SK-N-SH (cell line): ENCODE measurements at places on chromosomes 7 and 10.

- H3K4me3 ChIP-seq = no peak overlapping the region
- no peak overlapping the region for H3K27ac ChIP-seq
- DNase-seq = no peak
- no peaks in the 10 kb centered on the region for H3K4me1 ChIP-seq
These were observed 107.6 kb downstream of the VIPR2 start for GRCh38 chr7:159036916-159037605.

- no peak overlapping the region for H3K4me3 ChIP-seq
- no peak overlapping the region for H3K27ac ChIP-seq
- no peaks in the 10 kb centered on the region for H3K36me3 ChIP-seq
- peaks cover 4% of the 10 kb centered on the region; the same call in 1 of the 2 replicates for H3K27me3 ChIP-seq
- no peaks in the 10 kb centered on the region; the same call in 1 of the 2 replicates for H3K4me1 ChIP-seq
- peak; percentile 5 for DNase-seq
These were observed 64.1 kb downstream of the AHR start for GRCh38 chr7:17362439-17363105.

DNA sequence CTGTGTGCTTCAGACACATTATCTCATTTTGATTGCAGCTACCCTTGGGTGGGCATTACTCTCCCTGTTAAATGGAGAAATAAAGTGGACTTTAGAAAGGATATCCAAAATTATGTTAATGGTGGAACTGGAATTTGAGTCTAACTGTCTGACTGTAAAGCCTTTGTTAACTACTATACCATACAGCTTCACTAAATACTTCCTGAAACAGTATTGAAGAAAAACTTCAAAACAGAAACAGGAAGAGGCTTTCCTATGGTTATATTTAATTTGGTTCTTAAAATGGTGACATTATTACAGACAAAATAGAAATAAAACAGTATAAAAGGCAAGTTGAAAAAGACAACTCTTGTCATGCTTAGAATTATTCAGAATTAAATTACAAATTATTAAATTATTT is 25.0 kb downstream of the SPAG6 start:
- DNase-seq = no peak
- no peak overlapping the region for H3K27ac ChIP-seq
- H3K36me3 ChIP-seq = no peaks in the 10 kb centered on the region
- no peaks in the 10 kb centered on the region for H3K27me3 ChIP-seq
- H3K4me1 ChIP-seq = no peaks in the 10 kb centered on the region

GRCh38 chr10:62075414-62075813 is 173.9 kb downstream of the ARID5B start:
- H3K27me3 ChIP-seq = no peaks in the 10 kb centered on the region
- DNase-seq = no peak
- H3K36me3 ChIP-seq = peaks cover 52% of the 10 kb centered on the region
- H3K4me1 ChIP-seq = peaks cover 18% of the 10 kb centered on the region
- no peak overlapping the region for H3K4me3 ChIP-seq

- no peaks in the 10 kb centered on the region for H3K27me3 ChIP-seq
- DNase-seq = no peak
- H3K4me3 ChIP-seq = no peak overlapping the region
- peaks cover 17% of the 10 kb centered on the region for H3K4me1 ChIP-seq
- no peak overlapping the region for H3K27ac ChIP-seq
These were observed 174.0 kb downstream of the PRKAG2 start for GRCh38 chr7:151702961-151703360.

DNA sequence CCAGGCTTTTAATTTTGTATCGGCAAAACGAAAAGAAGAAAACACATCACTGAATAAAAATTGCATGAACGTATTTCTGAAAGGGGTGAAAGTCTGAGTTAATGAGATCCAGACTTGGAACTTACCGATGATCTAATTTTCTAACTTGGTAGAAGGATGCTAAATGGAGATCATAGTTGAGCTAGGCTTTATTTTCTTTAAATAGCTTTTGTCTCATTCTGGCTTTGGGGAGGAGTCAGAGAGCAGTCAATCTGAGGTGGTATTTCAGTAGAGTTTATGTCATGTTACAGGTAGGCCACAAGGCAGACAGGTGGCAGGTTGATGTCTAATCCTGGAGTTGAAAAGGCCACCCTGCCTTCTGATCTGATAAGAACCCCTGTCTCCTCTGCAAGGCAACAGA is 161.9 kb downstream of the KIAA1217 start:
- H3K4me3 ChIP-seq = no peak overlapping the region
- H3K27ac ChIP-seq = no peak overlapping the region
- H3K27me3 ChIP-seq = no peaks in the 10 kb centered on the region
- no peak for DNase-seq

DNA sequence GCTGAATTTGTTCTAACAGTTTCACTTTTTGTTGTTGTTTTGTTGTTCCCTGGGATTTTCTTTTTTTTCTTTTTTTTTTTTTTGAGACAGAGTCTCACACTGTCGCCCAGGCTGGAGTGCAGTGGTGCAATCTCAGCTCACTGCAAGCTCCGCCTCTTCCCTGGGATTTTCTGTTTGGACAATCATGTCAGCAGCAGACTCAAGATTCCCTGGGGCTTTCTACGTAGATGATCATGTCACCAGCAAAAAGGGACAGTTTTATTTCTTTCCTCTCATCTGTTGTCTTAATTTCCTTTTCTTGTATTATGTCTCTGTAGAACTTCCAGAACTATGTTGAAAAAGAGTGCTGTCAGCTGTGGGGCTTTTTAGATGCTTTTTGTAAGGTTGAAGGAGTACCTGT is 241.4 kb downstream of the TNS3 start:
- no peak overlapping the region for H3K4me3 ChIP-seq
- DNase-seq = no peak
- H3K27me3 ChIP-seq = no peaks in the 10 kb centered on the region
- peaks cover 66% of the 10 kb centered on the region; the same call in 1 of the 2 replicates for H3K36me3 ChIP-seq
- no peaks in the 10 kb centered on the region for H3K4me1 ChIP-seq

DNA sequence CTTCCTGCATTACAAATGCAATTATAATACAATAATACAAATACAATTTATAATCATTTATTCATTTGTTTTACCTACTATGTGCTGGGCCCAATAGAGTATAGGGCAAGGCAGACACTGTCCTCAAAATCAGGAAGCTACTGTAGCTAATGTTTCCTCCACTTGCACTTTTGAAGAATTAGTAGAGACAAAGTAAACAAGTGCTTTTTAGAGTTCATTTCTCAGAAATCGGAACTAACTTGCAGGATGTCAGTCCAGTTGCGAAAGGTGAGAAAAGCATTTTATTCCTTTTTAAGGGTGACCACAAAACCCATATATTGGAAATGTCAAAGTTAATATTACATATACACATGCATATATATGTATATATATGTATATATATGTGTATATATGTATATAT is 14.2 kb downstream of the ADRB1 start:
- no peaks in the 10 kb centered on the region for H3K36me3 ChIP-seq
- H3K27me3 ChIP-seq = no peaks in the 10 kb centered on the region; the same call in 1 of the 2 replicates
- H3K4me1 ChIP-seq = no peaks in the 10 kb centered on the region
- no peak for DNase-seq
- H3K4me3 ChIP-seq = no peak overlapping the region

- no peak overlapping the region for H3K27ac ChIP-seq
- H3K4me3 ChIP-seq = no peak overlapping the region
- no peaks in the 10 kb centered on the region for H3K36me3 ChIP-seq
- no peaks in the 10 kb centered on the region for H3K4me1 ChIP-seq
- no peaks in the 10 kb centered on the region for H3K27me3 ChIP-seq
- no peak for DNase-seq
These were observed 50.0 kb downstream of the CPXM2 start for GRCh38 chr10:123841560-123841959.

DNA sequence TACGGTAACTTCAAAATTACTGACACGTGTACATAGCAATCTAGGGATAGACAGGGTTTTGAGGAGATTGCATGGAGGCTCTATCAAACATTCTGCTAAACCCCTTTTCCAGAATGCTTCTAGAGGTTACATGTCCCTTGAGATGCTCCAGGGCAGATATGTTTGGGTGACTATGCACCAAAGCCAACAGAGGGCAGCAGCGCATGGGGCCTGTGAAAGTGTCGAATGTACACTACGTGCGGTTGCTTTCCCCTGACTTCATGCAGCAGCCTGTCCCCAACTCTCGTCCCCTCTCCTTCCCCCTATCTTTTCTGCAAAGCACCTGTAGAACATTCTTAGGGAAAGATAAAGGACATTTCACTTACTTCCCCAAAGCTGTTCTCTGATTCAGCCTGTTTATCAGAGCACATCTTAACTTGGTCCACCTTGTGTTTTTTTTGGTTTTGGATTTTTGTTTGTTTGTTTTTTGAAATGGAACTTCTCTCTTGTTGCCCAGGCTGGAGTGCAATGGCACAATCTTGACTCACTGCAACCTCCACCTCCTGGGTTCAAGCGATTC is 90.2 kb downstream of the UBE3C start:
- peaks cover 54% of the 10 kb centered on the region for H3K36me3 ChIP-seq
- H3K4me3 ChIP-seq = no peak overlapping the region
- H3K4me1 ChIP-seq = peaks cover 6% of the 10 kb centered on the region
- no peak overlapping the region for H3K27ac ChIP-seq
- no peaks in the 10 kb centered on the region for H3K27me3 ChIP-seq

DNA sequence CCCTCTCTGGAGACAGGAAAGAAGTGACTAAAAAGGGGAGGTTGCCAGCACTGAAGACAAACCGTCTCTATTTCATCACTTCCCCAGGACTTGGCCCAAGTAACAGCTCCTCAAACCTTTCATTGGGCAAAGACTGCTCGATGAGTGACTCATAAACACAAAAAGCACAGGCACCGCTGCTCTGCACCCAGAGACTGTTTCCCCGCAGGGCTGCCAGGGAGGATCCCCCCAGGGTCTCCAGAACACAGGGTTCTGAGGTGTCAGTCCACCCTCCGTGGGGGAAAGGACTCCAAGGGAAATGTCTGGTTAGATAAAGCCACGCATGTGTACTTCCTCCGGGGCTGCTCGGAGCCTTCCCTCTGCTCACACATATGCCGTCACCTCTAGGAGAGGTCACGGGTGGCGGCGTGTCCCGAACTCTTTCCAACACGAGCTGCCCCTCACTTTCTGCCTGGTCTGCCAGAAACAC is 59.9 kb downstream of the INSIG1 start:
- no peak overlapping the region for H3K27ac ChIP-seq
- peaks cover 60% of the 10 kb centered on the region for H3K27me3 ChIP-seq
- H3K4me3 ChIP-seq = no peak overlapping the region
- H3K4me1 ChIP-seq = peaks cover 7% of the 10 kb centered on the region; the same call in 1 of the 2 replicates
- no peak for DNase-seq
- H3K36me3 ChIP-seq = no peaks in the 10 kb centered on the region

GRCh38 chr10:96826438-96826837 is 5.7 kb upstream of the LCOR start:
- DNase-seq = no peak
- no peak overlapping the region for H3K4me3 ChIP-seq
- no peaks in the 10 kb centered on the region for H3K27me3 ChIP-seq
- H3K4me1 ChIP-seq = peaks cover 2% of the 10 kb centered on the region

GRCh38 chr7:2118056-2118455 is 114.7 kb downstream of the MAD1L1 start:
- H3K27me3 ChIP-seq = no peaks in the 10 kb centered on the region
- H3K4me3 ChIP-seq = no peak overlapping the region
- H3K27ac ChIP-seq = no peak overlapping the region
- no peak for DNase-seq

- no peaks in the 10 kb centered on the region for H3K4me1 ChIP-seq
- DNase-seq = peak; percentile 77
- no peaks in the 10 kb centered on the region for H3K27me3 ChIP-seq
- no peak overlapping the region for H3K27ac ChIP-seq
- H3K36me3 ChIP-seq = no peaks in the 10 kb centered on the region
These were observed 71.2 kb upstream of the FOXK1 start for GRCh38 chr7:4610768-4611467.

- H3K36me3 ChIP-seq = peaks cover 34% of the 10 kb centered on the region
- no peak for DNase-seq
- no peak overlapping the region for H3K27ac ChIP-seq
- H3K27me3 ChIP-seq = no peaks in the 10 kb centered on the region
These were observed 25.6 kb downstream of the SLC25A16 start for GRCh38 chr10:68501691-68502090.

GRCh38 chr7:21300692-21301091 is 127.2 kb upstream of the SP4 start:
- peaks cover 4% of the 10 kb centered on the region; the same call in 1 of the 2 replicates for H3K27me3 ChIP-seq
- H3K4me1 ChIP-seq = no peaks in the 10 kb centered on the region
- H3K36me3 ChIP-seq = no peaks in the 10 kb centered on the region
- DNase-seq = peak; percentile 32

DNA sequence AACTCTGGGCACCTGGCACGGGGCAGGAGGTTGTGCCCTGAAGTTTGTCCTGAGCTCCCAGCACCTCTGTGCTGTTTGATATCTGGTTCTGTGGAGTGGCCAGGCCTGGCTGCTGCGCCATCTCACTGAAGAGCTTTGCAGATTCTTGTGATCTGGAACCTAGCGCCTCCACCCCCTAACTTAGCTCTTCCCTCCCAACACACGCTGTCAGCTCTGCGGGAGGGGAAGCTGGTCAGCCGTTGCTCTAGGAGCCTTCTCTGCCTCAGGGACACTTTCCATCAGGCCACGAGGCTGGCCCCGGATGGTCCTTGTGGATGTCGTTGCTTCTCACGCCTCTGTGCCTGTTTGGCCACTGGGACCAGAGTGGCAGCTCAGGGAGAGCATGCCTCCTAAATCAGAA is 213.2 kb downstream of the CCDC3 start:
- no peak for DNase-seq
- no peaks in the 10 kb centered on the region for H3K27me3 ChIP-seq
- no peak overlapping the region for H3K27ac ChIP-seq

DNA sequence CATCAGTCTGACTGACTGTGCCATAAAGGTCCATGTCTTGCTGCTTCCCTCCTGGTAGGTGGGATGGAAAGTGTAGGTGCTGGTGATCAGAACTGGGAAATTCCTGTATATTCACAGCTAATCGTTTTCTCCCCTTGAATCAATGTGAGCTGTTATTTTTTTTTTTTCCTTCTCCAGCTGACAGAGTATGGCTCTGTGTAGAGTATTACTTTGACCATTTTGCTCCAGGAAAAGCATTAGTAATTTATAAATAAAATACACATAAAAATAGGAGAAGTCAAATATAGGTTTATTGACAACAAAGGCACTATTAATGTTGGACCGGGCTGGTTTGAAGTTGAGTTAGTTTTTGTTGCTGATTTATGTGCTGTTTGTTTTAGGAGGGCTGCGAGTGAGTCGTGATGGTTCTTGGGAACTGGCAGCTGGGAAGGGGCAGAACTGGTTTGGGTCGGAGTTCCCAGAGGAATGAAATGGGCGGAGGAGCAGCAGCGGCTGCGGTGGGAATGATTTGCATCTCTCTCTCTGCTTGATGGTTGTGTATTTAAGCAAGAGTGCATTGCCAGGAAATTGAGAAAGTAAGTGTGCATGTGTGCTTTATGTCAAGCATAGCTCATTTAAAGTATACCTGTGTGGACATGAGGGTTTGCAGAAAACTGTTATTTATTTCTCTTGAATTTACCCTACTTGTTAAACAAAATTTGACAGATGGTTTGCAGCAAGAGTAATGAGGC is 80.9 kb downstream of the LRMDA start:
- H3K27me3 ChIP-seq = no peaks in the 10 kb centered on the region
- H3K36me3 ChIP-seq = no peaks in the 10 kb centered on the region
- no peak overlapping the region for H3K4me3 ChIP-seq
- H3K27ac ChIP-seq = no peak overlapping the region
- no peak for DNase-seq

GRCh38 chr10:84844461-84844860 is 516.1 kb downstream of the CCSER2 start:
- H3K4me1 ChIP-seq = no peaks in the 10 kb centered on the region
- DNase-seq = no peak
- H3K4me3 ChIP-seq = no peak overlapping the region
- H3K27ac ChIP-seq = no peak overlapping the region
- H3K36me3 ChIP-seq = no peaks in the 10 kb centered on the region
